ENCODE measurements at places on chromosomes 5 and 9.

DNA sequence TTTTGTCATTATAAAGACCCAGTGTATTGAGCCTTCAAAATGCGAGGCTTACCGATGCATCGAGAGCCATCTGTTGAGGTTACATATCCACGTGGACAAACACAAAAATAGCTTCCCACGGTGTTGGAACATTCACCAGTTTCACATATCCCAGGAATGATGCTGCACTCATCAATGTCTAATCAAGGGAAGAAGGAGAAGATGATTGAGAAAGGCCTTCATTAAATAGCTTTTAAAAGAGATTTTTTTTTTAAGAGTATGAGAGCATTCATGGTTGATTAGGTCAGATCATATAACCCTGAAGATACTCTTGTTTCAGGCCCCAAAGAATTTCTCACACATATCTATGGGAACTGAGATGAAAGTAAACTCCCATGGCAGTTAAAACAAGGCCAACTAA lies 129.4 kb downstream of the FBN2 start:
- no peak for DNase-seq

DNA sequence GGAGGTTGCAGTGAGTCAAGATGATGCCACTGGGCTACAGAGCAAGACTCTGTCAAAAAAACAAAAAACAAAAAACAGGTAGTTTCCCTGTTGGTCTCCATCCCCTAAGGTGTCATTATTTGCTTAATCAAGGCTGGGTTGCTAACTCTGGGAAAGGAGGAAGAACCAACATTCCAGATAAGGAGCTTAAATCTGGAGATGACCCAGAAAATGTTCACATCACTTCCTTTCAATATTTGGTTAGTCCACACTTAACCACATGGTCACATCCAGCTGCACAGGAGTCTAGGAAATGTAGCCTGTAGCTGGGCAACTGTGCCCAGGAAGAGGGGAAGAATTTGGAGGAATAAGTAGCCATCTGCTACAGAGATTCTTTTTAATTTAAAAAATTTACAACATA lies 25.9 kb upstream of the MEGF9 start:
- peak; percentile 32 for DNase-seq

GRCh38 chr5:140546851-140547507 lies 483 bp upstream of the EIF4EBP3 start:
- no peak for DNase-seq

DNA sequence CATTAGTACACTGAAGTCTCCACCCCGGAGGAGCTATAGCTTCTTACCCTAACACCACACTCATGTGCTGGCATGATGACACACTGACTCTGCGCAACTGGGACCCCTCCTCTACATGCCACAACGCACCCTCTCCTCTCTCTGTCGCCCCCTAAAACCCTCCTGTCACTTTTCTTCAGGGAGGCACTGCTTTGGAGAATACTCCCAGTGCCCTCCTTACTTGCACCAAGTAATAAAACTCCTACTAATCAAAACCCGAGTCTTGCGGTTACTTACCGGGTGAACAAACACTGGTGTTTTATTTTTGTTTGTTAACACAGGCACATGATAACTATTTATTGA lies 12.6 kb upstream of the STXBP1 start:
- DNase-seq: no peak

DNA sequence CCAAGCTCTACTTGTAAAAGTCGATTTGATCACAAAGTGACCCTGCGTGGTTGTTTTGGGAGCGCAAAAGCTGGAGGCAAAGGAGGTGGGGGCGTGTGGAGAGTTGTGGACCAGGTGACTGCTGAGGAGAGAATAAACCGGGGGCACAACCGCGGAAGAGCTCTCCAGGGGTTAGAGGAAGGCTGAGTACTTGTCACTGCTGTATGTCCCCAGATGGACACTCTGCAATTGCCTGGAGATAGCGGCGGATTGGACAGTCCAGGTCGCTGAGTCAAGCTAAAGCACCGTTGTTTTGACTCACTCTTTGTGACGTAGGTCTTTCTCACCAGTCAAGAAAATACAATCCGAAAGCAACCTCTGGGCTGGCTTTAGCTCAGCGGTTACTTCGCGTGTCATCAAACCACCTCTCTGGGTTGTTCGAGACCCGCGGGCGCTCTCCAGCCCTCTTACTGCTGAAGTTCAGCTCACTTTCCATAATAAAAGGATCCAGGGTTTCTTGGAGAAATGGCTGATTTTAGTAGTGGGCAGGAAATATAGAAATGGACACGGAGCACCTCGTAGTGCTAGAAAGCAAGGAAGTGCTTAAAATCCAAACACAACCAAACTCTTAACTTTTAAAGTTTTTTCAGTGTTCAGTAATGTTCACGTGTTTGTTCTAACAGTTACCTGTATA lies 25.7 kb downstream of the ZMAT2 start:
- DNase-seq: peak; percentile 89

DNA sequence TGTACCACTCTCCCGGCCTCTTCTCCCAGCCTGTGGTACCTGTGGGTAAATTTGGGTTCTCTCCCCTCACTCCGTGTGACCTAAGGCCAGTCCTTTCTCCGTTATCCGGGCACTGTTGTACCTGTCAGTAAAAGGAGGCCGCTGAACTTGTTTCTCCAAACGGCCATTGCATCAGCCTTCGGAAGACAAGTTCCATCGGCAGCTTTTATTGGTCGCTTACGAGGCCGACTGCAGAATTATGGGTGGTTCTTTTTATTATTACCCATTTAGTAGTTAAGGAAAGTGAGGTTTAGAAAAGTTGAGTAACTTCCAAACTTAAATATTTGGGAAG lies 558 bp downstream of the GRPEL2 start:
- peak; percentile 24 for DNase-seq

GRCh38 chr9:107683566-107683965 lies 194.0 kb upstream of the KLF4 start:
- no peak for DNase-seq

GRCh38 chr9:127144670-127145445 lies 22.4 kb upstream of the ANGPTL2 start:
- DNase-seq: peak; percentile 9

DNA sequence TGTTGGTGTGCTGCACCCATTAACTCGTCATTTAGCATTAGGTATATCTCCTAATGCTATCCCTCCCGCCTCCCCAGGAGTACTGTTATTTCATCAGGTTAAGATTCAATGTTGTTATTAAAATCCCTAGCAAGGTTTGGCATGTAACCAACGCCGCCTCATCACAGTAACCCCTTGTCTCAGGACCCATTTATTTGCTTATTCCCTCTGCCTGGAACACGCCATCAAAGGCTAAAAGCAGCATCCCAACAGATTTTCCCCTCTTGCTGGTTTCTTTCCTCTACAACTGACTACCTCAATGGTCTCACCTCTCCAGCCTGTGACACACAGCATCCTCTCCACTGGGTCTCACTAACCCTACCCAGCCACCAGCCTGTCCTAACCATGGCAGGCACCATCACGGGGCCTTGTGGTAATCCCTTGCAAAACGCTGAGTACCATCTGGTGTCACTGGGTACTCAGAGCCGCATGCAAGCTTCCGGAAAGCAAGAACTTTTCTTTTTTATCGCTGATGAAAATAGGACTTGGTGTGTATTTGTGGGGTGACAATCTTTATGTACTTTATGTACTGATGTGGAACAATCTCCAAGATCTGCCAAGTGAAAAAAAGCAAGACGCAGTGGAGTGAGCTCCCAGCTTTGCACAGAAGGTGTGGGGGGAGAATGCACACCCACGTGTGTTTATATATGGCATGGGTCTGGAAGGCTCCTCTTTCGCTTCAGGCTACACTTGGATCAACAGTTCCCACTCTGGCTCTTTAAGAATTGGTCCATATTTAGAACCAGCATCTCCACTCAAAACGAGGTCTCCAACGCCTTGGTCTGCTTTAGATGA lies 6.1 kb downstream of the RPS14 start:
- no peak for DNase-seq

DNA sequence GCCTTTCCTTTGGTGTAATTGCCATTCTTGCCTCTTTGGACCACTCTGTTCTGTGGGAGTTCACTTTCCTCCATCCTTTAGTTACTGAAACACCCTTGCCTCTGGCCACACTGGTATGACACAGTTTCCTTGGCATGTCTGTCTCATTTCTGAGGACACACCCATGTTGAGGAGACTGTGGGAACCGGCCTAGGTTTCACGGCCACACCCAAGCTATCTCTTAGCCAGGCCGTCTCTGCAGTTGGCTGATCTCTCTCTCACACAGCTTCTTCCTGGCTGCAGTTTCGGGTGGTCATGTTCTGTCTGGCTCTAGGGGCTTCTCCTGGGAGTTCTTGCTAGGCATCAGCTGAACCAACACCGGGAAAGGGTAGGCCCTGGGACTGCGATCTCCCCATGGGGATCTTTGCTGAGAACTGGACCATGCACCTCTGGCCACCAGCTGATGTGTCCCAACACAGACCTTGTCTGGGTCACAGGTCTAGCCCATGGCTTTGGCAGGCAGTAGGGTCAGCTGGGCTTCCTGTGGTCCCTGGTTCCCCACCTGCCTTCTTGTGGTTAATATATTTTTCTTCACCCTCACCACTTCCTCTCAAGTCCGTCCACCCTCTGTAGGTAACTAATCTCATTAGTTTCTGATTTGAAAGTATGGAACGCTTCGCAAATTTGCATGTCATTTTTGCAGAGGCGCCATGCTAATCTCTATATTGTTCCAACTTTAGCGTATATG lies 24.9 kb downstream of the ARHGEF37 start:
- peak; percentile 69 for DNase-seq

DNA sequence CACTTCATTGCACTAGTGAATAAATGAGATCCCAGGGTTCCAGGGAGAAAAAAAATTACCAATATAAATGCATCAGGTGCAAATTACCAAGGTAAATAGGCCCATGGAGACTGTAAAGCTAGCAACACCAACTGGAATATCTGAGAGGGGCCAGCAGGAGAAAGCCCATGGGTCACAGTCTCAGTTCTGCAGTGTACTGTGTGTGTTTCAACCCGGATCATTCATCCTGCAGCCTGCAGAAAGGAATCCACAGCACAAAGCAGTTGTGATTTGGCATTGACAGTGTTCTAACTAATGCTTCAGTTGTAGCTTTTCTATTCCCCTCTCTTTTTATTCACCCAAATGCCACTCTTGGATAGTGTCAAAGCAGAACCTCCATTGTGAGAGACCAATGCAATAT lies 171.0 kb downstream of the EFNA5 start:
- no peak for DNase-seq

DNA sequence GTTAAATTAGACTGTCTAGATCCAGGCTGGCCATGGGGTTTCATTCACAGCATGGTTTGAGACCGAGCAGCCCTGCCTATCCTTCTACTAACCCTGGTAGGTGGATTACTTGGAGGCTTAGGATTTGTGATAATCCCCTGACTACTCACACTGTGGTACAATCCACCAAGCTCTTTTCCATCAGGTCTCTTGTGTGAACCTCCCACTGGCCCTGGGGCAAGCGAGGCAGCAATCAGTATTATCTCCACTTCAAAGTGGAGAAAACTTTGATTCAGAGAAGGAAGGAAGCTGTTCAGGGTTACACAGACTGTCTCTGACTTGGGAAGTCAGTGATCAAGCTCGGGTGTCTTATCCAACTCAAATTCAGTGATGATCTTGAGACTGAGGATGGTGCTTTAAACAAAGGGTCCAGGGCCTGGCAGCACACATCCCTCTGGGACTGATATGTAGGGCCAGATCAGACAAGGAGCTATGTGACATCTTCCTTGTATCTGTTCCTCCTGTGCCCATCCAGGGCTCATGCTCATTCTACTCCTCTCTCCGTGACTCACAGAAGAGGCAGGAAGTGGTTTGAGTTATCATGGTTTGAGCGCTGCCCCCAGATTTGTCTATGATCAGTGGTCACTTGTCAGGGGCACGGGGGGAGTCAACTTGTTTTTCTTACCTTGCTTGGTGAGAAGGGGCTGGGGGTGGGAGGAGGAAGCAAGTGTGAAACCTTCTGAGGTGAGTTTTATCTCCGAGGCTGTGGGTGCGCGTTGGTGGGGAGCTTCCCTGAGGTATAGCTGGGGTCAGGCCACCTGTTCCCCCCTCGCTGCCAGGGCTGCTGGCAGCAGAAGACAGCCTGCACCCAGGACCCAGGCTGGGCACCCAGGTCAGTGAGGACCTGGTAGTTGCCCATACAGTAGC lies 48.6 kb downstream of the RGS3 start:
- peak; percentile 53 for DNase-seq

GRCh38 chr5:159805021-159805420 lies 111.3 kb upstream of the ADRA1B start:
- DNase-seq: no peak

GRCh38 chr5:73718762-73719161 lies 92.8 kb downstream of the ARHGEF28 start:
- DNase-seq: no peak

DNA sequence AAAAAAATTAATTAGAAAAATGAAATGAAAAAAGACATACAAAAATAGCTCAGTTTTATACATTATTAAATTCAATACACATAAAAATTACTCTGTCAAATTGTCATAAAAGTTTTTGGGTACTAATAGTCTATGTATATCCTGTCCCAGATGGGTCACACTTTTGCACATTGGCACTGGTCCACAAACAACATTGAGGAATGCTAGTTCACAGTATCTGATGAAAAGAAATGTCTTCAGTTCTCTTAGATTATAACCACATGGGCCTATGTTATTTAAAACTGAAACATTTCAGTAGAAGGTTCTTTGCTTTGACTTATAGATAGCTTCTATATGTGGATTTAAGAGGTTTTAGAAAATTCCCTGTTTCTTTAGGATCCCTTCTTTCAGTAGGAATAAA lies 39.8 kb downstream of the LNPEP start:
- no peak for DNase-seq

DNA sequence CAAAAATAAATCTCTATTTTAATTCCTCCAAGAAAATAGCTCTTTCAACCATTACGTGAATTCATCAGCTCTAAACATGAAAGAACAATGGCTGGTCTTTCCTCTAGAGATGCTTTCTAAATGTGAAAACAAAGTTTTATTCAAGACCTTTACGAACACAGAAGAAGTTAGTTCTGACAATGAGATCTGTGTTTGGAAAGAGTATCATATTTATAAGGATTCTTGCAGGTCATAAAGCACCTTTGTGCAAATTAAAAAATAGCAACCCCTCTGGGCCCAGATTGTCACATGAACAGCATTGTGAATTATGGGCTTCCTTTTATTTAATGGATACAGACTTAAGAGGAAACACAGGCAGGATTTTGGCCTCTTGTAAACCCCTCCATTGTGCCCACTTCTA lies 17.7 kb upstream of the FTMT start:
- DNase-seq: no peak

GRCh38 chr5:112640546-112640945 lies 97.1 kb upstream of the APC start:
- no peak for DNase-seq

- no peak for DNase-seq
Measured at GRCh38 chr5:99004960-99005359, 76.2 kb upstream of the CHD1 start.

- DNase-seq: no peak
Measured at GRCh38 chr5:38622723-38623129, 66.3 kb upstream of the LIFR start.

DNA sequence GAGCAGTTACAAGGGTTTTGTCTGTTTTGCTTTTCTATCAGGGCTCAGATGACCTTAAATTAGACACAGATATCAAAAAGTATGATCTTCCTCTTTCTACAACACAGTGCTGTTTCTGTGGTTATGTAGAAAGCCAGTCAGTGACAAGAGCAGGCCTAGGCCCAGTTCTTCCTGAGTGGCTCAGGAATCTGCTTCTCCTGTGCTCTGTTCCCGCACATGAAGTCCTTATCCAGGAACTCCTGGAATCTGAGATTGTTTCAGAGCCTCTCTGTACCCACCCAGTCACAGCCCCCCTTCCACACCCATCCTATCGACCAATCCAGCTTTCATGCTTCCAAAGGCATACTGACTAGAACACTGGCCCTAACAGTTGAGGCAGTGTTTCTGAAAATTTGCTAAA lies 40.4 kb upstream of the SMU1 start:
- no peak for DNase-seq

GRCh38 chr5:42522783-42523182 lies 99.5 kb downstream of the GHR start:
- DNase-seq: no peak

- DNase-seq: no peak
Measured at GRCh38 chr5:5511904-5512416, 89.5 kb downstream of the ICE1 start.
